ENCODE measurements at places on chromosomes 5 and 9.
A peak's percentile ranks its signal among the peaks of the same experiment; 100 is the strongest.

DNA sequence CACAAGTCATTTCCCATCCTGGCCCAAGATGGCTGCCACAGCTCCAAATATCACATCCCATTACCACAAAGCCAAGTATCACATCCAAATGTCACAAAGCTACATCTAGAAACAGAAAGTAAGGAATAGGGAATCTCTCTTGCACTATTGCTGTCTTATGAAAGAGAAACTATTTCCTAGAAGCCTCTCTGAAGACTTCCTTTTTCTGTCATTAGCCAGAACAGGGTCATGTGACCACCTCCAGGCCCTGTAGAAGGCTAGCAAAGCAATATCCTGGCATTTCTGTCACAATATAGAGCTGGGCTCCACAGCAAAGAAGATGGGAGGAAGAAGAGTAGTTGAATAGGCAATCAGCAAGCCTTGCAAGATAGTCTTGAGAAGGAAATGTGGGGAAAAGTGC is 99.2 kb downstream of the SH3TC2 start:
- no peak for DNase-seq

GRCh38 chr5:128212191-128212806 is 128.7 kb downstream of the SLC12A2 start:
- DNase-seq: no peak

GRCh38 chr9:127554966-127555839 is 56.9 kb upstream of the STXBP1 start:
- DNase-seq: no peak

DNA sequence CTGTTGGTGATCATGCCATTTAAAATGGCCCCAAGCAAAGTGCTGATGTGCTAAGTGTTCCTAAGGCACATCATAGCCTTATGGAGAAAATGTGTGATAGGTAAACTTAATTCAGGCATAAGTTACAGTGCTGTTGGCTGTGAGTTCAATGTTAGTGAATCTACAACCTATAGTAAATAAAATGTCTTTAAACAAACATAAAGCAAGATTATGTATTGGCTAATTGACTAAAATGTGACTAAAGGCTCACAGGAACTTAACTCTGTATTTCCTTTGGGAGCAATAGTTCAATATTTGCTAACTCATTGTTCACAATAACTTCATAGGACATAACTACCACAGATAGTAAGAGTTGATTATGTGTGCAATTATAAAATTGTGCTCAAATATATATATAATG is 49.4 kb upstream of the LRRC19 start:
- no peak for DNase-seq

GRCh38 chr5:124462751-124463150 is 283.7 kb downstream of the ZNF608 start:
- no peak for DNase-seq

DNA sequence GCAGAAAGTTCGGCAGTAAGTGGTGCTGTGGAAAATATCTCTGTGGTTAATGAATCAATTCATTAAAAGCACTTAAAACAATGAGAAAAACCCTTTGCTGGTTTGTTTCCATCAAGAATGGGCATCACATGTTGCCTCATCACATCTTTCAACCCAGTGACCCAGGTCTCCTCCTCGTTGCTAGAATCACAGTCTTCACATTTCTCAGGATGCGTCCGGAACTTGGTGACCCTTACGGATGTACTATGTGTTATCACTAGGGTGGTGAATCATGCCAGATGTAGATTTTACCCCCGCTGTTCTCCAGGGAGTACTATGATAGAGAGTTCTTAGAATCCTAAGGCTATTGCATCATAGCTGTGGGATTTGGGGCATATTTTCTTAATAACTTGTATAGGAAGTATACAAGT is 217.9 kb upstream of the KLF4 start:
- DNase-seq: no peak

GRCh38 chr5:882253-883183 is 10.1 kb downstream of the BRD9 start:
- no peak for DNase-seq

- peak; percentile 15 for DNase-seq
These were observed 663 bp upstream of the SMIM27 start for GRCh38 chr9:32551276-32552051.

DNA sequence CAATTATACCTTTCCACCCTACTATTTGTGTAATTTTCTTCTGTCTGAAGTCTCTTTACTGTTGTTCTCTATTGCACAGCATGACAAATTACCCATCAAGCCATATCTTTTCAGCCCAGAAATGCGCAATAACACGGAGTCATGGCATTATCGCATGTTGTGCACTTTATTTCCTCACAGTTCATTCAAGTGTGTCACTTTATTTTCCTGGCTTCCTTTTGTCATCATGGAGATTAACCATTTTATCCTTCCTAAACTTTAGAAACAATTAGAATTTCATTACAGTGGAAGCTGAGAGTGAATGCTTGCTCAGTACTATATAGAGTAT is 41.3 kb upstream of the MEF2C start:
- DNase-seq: no peak

All from stimulated activated CD8-positive, alpha-beta memory T cell treated with anti-CD3 and anti-CD28 coated beads, Interleukin-12 subunit alpha, Interleukin-12 subunit beta, amount 100 ng/mL, for 4 hours (primary cell).